ENCODE measurements at places on chromosomes 7 and 10. TPM values are rescaled to one million over a fixed set of nuclear protein-coding genes. Genes with fewer than 3 reads are reported as not detected.

Gene COMTD1
- 26.7 TPM for total RNA-seq

Gene WNT16
- not detected for total RNA-seq

Gene CYP2C18
- 3.1 TPM for total RNA-seq

Gene LIPK
- total RNA-seq: not detected

DNA sequence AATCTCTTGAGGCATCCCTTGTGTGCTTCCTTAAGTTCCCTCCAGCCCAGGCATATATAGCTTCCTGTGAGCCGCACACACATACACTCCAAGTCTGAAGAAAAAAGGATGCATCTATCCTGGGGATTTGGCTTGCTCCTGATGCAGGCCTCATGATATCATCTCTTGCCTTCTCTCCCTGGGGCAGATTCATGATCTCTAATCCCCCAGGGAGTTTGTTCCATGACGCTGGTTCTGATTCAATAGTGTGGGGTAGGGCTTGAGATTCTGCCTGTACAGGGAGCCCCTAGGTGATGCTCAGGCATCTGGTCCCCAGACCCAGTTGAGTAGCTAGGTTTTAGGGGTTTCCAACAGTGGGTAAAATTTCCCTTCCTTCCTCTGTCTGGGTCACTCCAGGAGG lies 1.5 kb downstream of the PON1 start:
- DNase-seq: no peak

- DNase-seq: no peak
Measured at GRCh38 chr10:128365156-128365725, 239.0 kb upstream of the MKI67 start.

DNA sequence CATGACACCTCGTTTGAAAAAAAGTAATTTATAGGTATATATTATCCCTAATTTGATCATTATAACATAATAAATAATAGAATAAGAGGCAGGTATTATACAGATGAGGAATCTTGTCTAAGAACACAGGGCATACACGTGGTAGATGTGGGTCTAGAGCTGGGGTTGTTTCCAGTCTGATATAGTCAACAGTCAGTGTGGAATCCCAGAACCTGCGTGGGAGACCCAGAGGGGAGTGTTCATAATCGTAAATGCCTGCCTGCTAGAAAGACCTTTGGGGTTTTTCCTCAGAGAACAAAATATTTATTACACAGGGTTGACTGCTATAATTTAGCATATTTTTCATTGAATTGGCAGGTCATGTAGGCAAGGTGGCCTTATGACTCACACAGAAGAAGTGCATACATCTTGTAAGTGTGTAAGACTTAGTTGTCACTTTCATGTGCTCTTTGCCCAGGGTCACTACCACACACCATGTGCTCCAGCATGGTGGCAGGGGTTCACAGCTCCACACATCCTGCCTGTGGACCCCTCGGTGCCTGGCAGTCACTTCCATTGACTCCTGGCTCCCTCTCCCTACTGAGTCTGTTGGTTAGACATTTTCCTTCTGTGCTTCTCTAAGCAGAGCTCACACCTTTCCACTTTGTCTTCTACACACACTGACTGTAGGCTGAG lies 94.9 kb upstream of the IKZF1 start:
- peak; percentile 53 for DNase-seq

DNA sequence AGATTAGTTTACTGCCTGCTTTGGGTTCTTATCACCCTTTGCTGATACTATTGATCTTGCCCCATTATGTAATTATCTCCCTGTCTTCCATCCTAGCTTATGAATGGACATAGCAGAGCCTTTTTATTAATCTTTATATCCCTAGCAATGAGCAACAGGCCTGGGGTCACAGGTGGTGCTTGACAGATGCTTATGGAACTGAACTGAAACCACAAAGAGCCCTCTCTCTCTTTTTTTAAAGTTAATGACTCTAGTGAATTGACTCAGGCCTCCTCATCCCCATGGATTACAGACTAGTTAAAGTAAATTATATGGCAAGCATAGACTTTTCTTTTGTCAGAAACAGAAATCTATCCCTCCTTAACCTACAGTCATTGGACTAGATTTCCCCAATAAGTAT lies 265.2 kb downstream of the PHTF2 start:
- DNase-seq: no peak

GRCh38 chr7:139741239-139741638 lies 36.6 kb downstream of the HIPK2 start:
- DNase-seq: no peak

DNA sequence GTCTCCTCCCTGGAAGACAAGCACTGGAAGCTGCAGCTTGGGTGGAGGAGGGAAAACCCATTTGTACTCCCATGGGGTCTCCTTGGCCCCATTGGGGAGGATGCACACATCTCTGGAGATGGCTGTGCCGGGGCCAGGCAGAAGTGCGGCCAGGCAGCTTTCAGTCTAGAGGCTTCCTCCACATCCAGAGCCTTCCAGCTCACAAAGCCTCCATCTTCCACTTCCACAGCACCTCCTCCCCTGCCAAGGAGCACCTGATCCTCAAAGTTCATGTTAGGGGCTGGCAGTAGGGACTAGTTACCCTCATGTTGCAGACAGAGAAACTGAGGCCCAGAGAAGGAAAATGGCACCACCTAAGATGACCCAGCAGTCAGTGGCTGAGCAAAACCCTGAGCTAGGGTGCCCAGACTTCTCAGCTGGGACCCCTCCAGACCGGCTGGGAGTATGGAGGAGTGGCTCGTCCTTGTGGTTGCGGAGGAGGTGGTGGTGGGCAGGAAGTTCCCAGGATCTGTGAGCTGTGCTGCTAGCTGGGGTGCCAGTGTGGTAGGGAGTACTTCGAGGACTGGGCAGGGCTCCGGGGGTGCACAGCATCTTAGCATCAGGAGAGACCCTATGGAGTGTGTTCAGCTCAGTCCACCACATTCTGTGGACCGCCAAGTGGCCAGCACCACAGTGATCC lies 44.2 kb downstream of the ADCYAP1R1 start:
- no peak for DNase-seq

DNA sequence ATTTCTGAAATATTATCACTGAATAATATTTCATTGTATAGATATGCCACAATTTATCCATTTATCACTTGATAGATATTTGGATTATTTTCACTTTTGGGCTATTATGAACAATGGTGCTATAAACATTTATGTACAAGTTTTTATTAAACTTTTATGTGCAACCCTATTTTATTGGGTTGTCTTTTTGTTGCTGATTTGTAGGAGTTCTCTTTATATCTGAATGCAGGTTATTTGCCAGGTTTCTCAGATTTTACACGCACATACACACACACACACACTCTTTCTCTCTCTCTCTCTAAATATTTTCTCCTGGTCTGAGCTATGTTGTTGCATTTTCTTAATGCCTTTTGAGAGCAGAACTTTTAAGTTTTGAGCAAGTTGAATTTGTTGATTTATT lies 36.2 kb downstream of the ADK start:
- DNase-seq: no peak

- no peak for DNase-seq
Measured at GRCh38 chr10:125123476-125124114, 36.8 kb downstream of the CTBP2 start.

DNA sequence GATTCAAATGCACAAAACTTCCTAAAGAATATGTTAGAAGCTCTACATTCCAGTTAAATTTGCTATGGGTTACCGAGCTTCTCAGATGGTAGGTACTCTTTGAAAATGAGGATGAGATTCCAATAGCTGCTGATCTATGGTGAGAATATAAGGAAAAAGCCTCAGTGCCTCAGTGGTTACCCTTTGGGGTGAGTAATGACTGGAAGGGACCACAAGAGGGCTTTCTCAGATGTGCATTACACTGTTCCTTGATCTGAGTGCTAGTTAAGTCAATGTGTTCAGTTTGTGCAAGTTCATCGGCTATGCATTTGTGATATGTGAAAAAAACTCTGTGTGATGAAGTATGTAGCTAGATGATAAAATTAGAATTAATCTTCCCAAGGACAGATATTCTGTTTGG lies 3.5 kb downstream of the NRCAM start:
- peak; percentile 12 for DNase-seq

DNA sequence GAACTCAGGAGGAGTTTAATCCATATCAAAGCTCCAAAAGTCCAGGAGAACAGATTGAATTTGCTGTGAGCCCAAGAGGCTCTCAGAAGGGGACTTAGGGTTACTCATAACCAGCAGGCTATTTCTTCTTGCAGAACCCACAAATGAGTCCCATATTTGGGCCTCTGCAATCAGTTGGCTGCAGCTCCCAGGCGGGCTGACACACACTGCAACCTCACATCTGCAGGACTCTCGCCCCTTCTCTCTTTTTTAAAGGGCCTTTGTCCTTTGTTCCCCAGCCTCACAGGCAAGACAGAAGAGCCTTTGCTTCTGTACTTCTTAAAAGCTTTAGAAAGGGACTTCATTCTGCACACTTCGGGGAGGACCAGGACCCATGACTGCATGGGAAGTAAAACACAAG lies 26.7 kb downstream of the CREB3L2 start:
- DNase-seq: no peak

- DNase-seq: no peak
Measured at GRCh38 chr10:77909021-77909748, 17.4 kb downstream of the DLG5 start.

DNA sequence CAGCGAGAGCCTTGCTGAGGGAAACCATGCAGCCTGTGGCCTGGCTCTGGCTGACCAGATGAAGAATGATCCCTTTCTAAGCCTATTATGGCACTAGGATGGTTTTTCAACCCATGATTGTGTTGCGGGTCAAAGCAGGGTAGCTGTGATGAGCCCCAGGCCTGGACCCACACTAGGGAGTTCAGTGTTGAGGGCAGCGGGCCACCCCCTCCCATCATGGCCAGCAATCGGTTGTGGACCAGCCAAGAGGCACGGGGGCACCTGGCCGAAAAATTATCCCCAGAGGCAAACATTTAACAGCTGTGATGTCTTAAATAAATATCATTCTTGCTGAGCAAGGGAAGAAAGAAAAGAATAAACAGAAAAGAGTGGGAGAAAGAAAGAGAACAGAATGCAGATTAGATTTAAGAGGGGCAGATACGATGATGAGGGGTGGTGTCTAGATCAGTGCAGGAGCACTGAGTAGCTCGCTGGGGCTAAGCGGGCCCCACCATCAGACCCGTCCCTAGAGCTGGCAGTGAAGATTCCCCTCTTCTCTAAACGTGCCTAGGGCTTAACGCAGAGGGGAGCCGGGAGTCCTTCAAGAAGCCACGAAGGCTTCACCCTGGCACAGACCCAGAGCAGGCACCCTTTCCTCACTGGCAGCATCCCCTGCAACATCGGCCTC lies 82.7 kb downstream of the SLC37A3 start:
- no peak for DNase-seq

- DNase-seq: no peak
Measured at GRCh38 chr7:138954545-138955475, 26.4 kb downstream of the KIAA1549 start.

GRCh38 chr7:100210805-100211204 lies 8.9 kb upstream of the PVRIG start:
- no peak for DNase-seq
